ENCODE measurements at places on chromosomes 7 and 10. TPM values are rescaled to one million over a fixed set of nuclear protein-coding genes. Genes with fewer than 3 reads are reported as not detected.
A peak's percentile ranks its signal among the peaks of the same experiment; 100 is the strongest.

TMEM60 gene
- 7.6 TPM for total RNA-seq

AKR1C4 gene
- not detected for total RNA-seq

- peak overlapping the region; percentile 56 for H3K27ac ChIP-seq
- H3K27me3 ChIP-seq, result no peaks in the 10 kb centered on the region
- H3K4me3 ChIP-seq, result no peak overlapping the region
These were observed 11.3 kb downstream of the PPP1R3C start for GRCh38 chr10:91621483-91622113.

- H3K4me3 ChIP-seq, result no peak overlapping the region
- H3K4me1 ChIP-seq, result no peaks in the 10 kb centered on the region
- no peaks in the 10 kb centered on the region for H3K36me3 ChIP-seq
- no peak overlapping the region for H3K27ac ChIP-seq
- DNase-seq, result no peak
- no peaks in the 10 kb centered on the region for H3K27me3 ChIP-seq
These were observed 232.7 kb downstream of the PHF14 start for GRCh38 chr7:11206177-11206899.

DNA sequence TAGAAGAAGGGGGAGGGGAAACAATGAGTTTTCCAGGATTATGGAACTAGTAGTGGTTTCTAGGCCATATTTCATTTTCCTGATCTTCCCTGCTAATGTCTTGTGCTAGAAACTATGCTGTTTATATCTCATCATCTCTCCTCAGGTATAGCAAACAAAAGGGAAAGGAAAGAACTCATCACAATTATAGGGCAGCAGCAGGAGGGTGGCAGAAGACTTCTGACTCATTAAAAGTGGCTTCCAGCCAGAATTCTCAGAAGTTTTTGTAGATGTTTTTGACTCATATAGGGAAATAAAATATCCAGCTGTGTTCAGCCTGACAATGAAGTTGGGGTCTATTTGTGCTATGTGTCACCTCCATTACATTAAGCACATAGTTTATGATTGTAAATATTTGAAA, 6.5 kb downstream of the AHR start:
- H3K27me3 ChIP-seq, result no peaks in the 10 kb centered on the region
- H3K36me3 ChIP-seq, result peaks cover 3% of the 10 kb centered on the region
- no peak overlapping the region for H3K4me3 ChIP-seq
- peak overlapping the region; percentile 63 for H3K27ac ChIP-seq

DNA sequence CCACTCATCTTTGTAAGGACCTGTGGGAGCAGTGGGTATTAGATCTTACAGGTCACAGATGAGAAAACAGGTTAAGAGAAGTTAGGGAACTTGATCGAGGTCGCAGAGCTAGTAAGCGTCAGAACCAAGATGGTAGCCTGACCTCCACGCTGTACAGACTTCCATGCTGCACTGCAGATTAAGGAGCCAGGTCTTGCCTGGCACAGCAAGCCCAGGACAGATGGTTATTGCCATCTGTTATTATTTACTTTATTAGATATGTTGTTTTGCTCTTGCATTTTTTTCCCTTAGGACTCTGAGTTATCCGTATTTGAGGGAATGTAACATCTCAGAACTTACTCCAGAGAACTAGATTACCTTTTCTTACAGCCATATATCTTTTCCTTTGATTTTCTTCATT, 147.2 kb downstream of the NSUN6 start:
- H3K27ac ChIP-seq, result no peak overlapping the region
- no peak overlapping the region for H3K4me3 ChIP-seq
- no peak for DNase-seq
- H3K4me1 ChIP-seq, result peaks cover 14% of the 10 kb centered on the region
- no peaks in the 10 kb centered on the region for H3K36me3 ChIP-seq

- no peaks in the 10 kb centered on the region for H3K4me1 ChIP-seq
- no peaks in the 10 kb centered on the region for H3K36me3 ChIP-seq
- H3K4me3 ChIP-seq, result no peak overlapping the region
- no peaks in the 10 kb centered on the region for H3K27me3 ChIP-seq
- no peak overlapping the region for H3K27ac ChIP-seq
These were observed 378.1 kb upstream of the SORCS1 start for GRCh38 chr10:107542607-107543006.
